CD8-positive, alpha-beta memory T cell (primary cell): ENCODE measurements at places on chromosomes 13 and 19.
A peak's percentile ranks its signal among the peaks of the same experiment; 100 is the strongest.

- DNase-seq, result no peak
Observed at GRCh38 chr13:90717451-90717936, 630.0 kb upstream of the MIR17HG start.

DNA sequence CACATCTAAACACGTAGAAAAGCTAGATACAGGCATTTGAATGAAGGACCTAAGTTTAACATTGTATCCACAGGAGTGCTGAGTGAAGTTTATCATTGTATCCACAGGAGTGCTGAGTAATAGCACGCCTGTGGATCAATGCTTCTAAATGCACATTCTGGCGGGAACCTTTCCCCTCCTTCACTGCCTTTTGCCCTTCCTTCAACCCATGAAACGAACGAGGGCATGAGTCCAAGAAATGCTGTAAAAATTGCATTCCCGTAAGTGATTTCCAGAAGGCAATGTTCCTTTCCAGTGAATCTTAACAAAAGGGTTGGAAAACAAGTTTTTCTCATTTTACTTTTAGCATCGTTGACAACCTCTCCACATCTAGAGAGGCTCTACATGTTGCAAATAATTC, 88.1 kb downstream of the ZDHHC20 start:
- no peak for DNase-seq

- no peak for DNase-seq
Observed at GRCh38 chr19:47157431-47158321, 27.0 kb downstream of the SAE1 start.

DNA sequence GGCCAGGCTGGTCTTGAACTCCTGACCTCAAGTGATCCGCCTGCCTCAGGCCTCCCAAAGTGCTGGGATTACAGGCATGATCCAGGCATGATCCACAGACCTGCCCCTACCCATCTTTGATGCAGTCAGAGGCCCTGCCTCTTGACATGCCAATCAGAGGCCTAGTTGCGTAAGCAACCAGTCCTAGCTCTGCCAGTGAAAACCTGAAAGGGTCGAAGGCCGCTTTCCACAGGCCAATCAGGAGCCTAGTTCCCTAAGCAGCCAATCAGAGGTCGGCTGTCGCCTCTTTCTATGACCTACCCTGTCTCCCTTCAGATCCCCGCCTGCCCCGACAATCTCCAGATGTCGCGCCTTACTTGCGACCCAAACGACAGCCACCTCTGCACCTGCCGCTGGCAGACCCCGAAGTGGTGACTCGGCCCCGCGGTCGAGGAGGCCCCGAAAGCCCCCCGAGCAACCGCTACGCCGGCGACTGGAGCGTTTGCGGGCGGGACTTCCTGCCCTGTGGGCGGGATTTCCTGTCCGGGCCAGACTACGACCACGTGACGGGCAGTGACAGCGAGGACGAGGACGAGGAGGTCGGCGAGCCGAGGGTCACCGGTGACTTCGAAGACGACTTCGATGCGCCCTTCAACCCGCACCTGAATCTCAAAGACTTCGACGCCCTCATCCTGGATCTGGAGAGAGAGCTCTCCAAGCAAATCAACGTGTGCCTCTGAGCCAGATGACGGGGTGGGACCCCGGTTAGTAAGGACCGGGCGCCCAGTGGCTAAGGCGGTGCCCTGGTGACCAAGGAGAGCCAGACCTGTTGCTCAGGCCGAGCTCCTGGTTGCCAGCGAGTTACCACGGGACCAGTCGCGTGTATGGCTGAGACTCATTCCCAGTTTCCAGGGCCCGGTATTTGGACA, 6.3 kb downstream of the SYDE1 start:
- DNase-seq, result no peak

DNA sequence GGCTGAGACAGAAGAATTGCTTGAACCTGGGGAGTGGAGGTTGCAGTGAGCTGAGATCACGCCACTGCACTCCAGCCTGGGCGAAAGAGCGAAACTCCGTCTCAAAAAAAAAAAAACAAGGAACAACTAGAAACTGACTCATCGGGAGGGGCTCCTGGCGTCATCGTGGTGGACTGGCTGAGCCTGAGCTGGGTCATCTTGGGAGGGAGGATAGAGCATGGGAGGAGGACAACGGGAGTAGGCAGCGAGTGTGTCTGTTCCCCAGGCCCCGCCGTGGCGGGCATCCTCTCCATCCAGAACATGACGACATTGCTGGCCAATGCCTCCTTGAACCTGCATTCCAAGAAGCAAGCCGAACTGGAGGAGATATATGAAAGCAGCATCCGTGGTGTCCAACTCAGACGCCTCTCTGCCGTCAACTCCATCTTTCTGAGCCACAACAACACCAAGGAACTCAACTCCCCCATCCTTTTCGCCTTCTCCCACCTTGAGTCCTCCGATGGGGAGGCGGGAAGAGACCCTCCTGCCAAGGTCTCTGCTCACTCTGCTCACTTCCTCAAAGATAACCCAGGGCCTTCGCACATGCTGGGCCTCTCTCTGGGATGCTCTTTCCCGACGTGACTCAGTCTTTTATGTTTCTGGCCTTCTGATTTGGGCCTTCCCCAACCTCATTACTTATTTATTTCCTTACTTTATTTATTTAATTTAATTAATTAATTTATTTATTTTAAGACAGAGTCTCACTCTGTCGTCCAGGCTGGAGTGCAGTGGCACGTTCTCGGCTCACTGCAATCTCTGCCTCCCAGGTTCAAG, 16.6 kb downstream of the DDX39A start:
- DNase-seq, result peak; percentile 11

- no peak for DNase-seq
Observed at GRCh38 chr13:75365724-75366173, 116.2 kb downstream of the TBC1D4 start.

DNA sequence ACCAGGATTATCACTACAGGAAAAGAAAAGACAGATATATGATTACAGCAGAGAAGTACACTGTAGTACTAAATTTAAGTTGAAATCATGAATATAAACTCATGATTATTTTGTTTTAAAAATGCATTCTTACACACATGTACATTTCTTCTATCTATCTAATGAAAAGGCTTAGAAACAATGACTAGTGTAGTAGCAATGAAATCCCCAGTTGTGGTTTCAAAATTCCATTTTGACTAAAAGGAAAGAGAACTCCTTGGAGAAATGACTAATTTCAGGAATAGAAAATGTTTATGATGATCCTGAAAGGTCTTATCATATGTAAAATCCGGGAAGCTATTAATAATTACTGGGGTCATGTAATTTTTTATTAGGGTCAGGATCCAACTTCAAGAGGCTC, 195.0 kb upstream of the STARD13 start:
- DNase-seq, result no peak

DNA sequence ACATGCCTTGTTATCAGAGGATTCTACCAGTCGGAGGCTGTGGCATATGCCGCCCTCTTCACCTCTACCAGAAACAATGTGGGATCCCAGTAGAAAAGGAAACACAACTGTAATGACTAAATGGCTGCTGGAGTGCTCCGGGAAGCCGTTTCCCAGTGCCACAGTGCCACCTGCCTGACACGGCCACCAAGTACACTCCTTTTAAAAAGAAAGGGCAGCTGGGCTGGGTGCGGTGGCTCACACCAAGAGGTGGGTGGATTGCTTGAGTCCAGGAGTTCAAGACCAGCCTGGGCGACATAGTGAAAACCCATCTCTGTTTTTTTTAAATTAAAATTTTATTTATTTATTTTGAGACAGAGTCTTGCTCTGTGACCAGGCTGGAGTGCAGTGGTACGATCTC, 67.3 kb downstream of the TRPM4 start:
- DNase-seq, result no peak

- DNase-seq, result no peak
Observed at GRCh38 chr13:90413548-90413947, 933.9 kb upstream of the MIR17HG start.

DNA sequence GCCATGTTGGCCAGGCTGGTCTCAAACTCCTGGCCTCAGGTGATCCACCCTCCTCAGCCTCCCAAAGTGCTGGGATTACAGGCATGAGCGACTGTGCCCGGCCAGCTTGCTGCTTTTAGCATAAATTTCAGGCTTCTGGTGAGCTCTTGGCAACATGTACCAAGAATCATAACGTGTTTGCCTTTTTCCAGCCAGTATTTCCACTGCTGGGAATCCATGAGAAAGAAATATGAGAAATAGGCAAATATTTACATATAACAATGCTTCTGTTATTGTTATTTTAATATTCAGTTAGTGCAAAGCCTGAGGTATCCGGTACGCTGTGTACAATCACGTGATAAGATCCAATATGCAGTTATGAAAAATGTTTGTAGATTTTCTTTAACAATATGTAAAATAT, 29.2 kb upstream of the CERS4 start:
- no peak for DNase-seq

DNA sequence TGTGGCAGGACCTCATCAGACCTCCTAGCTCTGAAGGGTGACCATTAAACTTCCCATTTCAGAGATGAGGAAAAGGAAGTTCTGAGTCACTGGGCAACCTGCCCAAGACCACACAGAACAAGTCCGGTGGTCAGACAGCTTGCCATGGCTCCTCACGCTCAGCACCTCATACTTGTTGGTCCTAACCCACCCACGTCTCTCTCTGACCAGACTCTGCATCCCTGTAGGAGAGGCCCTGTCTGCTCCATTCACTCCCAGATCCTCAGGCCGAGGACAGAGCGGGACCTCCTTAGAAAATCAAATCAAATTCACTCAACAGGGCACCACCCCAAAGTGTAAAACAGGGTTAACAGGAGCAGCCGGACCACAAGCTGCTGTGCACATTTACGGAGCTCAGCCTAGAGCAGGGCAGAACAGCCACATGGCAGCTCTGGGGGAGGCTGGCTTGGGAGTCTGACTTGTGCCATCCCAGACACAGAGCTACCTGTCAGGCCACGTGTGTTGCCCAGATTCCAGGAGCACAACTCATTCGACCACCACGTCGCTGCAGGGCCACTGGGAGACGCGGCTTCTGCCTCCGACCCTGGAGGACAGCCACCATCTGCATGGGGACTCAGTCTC, 1.7 kb downstream of the MIER2 start:
- DNase-seq, result no peak

DNA sequence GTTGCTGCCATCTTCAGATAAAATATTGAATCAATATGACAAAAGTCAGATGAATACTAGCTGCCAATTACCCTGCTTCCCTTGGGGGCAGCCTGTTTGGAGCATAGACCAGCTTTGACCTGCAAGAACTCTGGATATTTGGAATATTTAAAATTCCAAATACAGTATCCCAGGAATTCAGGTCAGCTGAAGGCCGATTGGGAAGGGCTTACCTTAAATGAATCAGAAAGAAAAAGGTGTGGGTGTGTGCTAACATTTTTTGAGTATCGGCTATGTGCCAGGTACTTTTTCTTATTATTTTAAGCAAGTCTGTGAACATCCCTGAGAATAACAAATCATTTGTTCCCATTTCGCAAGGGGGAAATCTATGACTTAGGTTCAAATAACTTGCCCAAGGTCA, 1.8 kb upstream of the RUBCNL start:
- no peak for DNase-seq

DNA sequence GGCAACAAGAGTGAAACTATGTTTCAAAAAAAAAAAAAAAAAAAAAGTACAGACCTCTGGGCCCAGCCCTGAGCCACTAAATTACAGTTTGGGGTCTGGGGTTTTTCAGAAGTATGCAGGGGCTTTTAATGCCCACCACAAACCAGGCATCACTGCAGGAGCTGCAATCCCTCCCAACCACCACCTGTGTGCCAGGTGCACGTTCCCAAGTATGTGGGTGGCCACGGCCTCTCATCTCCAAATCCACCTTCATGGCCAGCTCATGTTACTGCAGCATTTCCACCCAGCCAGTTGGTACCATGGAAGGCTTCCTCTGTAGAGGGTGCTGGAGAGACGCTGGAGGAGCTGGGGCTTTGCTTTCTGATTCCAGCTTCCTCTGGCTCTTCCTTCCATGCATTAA, 26.5 kb downstream of the CEP89 start:
- no peak for DNase-seq

DNA sequence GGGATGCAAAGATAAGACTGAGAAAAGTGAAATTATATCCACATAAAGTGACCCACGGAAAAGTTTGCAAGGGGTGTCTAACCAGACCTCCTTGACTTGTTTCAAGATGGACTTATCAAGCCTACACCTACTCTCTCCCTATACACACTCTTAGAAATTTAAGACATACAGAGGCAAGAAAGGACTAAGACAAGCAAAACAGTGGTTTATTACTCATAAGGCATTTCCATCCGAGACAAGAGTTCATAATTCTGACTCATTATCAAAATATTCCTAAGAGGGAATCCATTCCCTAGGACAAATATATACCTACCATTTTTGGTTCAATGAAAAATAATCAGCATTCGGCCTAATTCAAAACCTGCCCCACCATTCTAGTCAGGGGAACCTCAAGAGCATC, 232.6 kb upstream of the GPC6 start:
- DNase-seq, result no peak
